ENCODE measurements at places on chromosomes 13 and 19.

DNA sequence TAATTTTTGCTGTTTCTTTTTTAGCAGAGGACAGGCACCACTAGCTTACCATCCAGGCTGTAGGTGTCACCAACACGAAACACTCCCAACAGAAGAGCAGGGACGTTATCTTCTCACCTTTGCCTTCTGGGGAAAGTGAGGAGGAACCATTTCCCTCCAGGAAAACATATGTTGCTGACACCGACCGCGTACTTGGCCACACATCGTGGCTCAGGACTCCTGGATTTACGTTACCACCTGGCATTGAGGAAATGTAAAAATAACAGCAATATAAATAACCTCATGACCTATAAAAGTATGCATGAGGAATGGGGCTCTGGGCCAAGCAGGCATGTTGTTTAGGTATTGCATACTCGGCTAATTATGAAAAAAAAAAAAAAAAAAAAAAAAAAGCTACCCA, 525.1 kb downstream of the MYO16 start:
- no peak overlapping the region for H3K4me3 ChIP-seq
- H3K27ac ChIP-seq: peak overlapping the region; percentile 96
- peak; percentile 60 for DNase-seq
- no peaks in the 10 kb centered on the region for H3K27me3 ChIP-seq

DNA sequence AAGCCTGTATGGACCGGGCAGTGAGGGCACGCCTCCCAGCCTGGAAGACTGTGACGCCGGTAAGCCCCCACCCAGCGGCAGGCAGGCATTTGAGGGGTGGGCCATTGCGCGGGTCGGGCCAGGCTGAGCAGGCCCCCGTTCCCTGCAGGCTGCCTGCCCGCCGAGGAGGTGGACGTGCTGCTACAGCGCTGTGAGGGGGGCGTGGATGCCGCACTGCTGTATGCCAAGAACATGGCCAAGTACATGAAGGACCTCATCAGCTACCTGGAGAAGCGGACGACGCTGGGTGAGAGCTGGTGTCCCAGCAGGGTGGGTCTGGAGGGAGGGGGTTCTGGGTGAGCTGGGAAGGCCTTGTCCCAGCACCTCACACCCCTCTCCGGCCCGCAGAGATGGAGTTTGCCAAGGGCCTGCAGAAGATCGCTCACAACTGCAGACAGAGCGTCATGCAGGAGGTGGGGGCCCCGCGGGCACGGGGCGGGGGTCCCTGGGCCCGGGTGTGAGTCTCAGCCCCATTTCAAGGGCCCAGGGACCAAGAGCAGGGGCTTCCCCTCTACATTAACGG, 7.1 kb downstream of the ARHGAP45 start:
- no peak overlapping the region for H3K4me3 ChIP-seq
- no peaks in the 10 kb centered on the region for H3K4me1 ChIP-seq
- no peak for DNase-seq
- no peaks in the 10 kb centered on the region for H3K36me3 ChIP-seq
- no peak overlapping the region for H3K27ac ChIP-seq
- peaks cover 26% of the 10 kb centered on the region for H3K27me3 ChIP-seq

DNA sequence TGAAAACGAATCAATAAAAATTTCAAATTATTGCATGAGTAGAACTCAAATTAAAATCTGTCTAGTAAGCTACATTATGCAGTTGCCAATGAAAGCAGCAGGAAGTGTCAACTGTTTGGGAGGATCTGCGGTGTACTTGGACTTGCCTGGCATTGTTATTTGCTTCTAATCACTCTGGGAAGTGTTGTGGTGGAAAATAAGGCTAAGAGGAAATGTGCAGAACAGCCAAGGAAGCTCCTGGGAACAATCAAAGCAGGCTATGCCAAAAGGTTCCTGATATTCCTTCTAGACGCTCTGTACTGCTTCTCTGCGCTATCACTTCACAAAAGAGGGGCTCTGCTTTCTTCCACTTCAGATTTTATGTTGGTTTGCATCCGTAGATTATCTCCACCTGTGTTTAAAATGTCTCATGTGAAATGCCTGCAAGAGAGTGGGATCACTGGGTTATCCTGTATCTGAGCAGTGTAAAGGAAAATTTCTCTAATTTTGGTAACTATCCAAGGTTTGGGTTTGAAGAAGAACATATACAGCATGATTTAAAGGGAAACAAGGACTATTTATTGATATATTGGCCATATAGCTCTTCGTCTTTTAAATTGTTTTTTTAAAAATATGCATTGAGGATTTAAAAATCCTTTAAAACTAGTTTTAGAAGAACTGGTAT, 182.7 kb upstream of the CSNK1A1L start:
- no peaks in the 10 kb centered on the region for H3K4me1 ChIP-seq
- no peaks in the 10 kb centered on the region for H3K36me3 ChIP-seq
- no peak overlapping the region for H3K4me3 ChIP-seq
- no peak for DNase-seq

DNA sequence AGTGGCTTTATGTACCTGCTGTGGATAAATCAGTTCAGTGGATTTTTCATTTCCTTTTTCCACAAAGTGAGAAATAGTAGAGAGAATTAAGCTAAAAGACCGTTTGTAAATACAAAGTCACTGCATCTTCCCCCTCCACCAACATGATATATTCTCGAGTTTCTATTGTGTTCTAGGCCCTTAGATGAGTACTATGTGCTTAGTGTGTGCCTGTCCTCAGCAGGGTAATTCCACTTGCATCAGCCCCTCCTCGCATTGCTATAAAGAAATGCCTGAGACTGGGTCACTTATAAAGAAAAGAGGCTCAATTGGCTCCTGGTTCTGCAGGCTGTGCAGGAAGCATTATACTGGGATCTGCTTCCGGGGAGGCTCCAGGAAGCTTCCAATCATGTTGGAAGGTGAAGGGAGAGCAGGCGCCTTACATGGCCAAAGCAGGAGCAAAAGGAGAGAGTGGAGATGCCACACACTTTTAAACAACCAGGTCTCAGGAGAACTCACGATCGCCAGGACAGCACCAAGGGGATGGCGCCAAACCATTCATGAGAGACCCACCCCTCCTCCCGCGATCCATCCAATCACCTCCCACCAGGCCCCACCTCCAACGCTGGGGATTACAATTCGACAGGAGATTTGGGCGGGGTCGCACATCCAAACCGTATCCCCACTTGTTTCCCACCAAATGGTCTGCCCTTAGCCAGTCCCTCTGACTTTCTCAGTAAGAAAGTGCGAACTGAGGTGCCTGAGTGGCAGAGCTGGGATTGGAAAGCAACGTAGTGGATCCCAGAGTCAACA, 102.3 kb upstream of the ABCC4 start:
- no peaks in the 10 kb centered on the region for H3K27me3 ChIP-seq
- peak; percentile 0 for DNase-seq
- peak overlapping the region; percentile 48 for H3K4me3 ChIP-seq
- no peak overlapping the region for H3K27ac ChIP-seq

DNA sequence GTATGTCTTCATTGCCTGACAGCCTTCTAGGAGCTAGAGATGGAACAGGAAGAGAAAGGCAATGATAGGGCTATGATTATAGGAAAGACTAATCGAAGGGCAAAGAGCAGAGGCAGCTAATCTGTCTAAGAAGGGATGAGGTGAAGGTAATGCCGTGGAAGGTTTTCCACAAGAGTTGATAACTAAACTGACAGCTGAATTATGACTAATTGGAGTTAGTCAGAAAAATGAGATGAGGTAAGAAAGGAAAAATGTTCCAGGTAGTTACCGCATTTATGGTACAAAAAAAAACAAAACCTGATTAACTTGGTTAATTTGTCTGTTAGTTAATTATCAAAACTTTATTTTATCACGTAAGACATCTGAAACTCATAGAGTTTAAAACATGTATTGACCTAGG, 260.3 kb downstream of the SLITRK6 start:
- no peaks in the 10 kb centered on the region for H3K36me3 ChIP-seq
- H3K27me3 ChIP-seq: no peaks in the 10 kb centered on the region
- H3K4me1 ChIP-seq: no peaks in the 10 kb centered on the region

DNA sequence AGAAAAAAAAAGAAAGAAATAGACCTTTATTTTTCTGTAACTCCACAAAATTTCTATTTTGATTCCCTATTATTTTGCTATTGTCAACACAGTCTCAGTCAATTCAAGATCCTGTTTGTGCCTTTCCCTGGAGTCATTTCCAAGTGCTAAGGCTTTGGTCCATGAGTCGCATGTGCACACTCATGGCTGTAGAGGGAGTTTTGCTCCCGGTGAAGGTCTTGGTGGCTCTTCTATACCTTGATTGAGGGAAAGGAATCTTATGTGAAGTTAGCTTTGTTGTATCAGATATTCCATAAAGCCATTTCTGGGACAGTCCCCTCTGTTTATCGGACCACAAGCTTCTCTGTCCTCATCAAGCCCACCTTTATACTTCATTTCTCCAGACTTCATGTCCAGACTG, 58.7 kb upstream of the ALOX5AP start:
- DNase-seq: no peak
- no peak overlapping the region for H3K4me3 ChIP-seq
- H3K27me3 ChIP-seq: no peaks in the 10 kb centered on the region
- no peaks in the 10 kb centered on the region for H3K4me1 ChIP-seq

- no peak overlapping the region for H3K27ac ChIP-seq
- no peak overlapping the region for H3K4me3 ChIP-seq
- DNase-seq: no peak
Measured at GRCh38 chr19:12450844-12451243, 10.0 kb upstream of the ZNF443 start.

- H3K27ac ChIP-seq: peak overlapping the region; percentile 87
- H3K36me3 ChIP-seq: no peaks in the 10 kb centered on the region
- H3K4me1 ChIP-seq: peaks cover 47% of the 10 kb centered on the region
- H3K4me3 ChIP-seq: no peak overlapping the region
Measured at GRCh38 chr19:13038306-13039210, 43.3 kb downstream of the NFIX start.

GRCh38 chr19:4413588-4413987, 11.1 kb downstream of the CHAF1A start:
- H3K4me3 ChIP-seq: no peak overlapping the region
- H3K4me1 ChIP-seq: peaks cover 8% of the 10 kb centered on the region
- H3K36me3 ChIP-seq: peaks cover 20% of the 10 kb centered on the region
- H3K27ac ChIP-seq: no peak overlapping the region
- DNase-seq: no peak

DNA sequence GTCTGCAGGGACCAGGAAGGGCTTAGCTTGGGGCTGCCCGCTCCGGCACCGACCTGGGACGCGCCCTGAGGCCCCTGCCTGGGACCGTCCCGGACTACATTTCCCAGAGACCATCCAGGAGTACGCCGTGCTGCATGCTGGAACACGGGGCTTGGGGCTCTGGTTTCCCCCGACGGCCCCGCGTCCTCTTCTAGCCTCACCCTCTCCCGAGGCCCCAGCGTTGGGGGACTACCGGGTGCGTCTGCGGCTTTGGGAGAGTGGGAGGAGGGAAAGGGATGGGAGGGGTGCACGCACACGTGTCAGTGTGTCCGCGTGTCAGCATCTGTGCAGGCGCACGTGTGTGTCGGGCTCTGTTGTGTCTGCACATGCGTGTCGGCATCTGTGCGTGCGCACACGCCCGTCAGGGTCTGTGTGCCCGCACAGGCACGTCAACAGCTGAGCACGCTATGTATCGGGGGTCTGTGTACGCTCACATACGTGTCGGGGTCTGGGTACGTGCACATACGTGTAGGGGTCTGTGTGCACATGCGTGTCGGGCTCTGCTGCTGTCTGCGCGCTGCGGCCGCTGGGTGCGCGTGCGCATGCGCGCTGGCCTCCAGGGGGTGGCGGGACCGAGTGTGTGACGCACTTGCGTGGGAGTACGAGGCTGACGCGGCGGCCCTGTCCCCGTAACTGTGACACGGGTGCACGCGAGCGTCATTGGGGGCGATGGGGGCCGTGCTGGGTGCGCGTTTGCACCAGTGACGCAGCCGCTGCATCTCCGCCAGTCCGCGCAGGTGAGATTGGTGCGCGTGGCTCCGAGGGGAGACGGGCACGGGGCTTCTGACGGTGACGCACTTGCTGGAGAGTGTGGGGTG, at the start of gene ZNF331:
Gene ZNF331, plus strand, starts transcription at position 625 of the 857 bp plus-strand sequence. CDS start 31,232 bp downstream, outside the sequence.
- no peaks in the 10 kb centered on the region for H3K4me1 ChIP-seq
- DNase-seq: peak; percentile 64
- H3K27ac ChIP-seq: peak within 1 kb of the TSS; percentile 77
- H3K27me3 ChIP-seq: no peaks in the 10 kb centered on the region

GRCh38 chr13:22082030-22082429, 411.2 kb downstream of the FGF9 start:
- H3K4me1 ChIP-seq: no peaks in the 10 kb centered on the region
- H3K27ac ChIP-seq: no peak overlapping the region
- H3K36me3 ChIP-seq: no peaks in the 10 kb centered on the region
- DNase-seq: no peak
- H3K4me3 ChIP-seq: no peak overlapping the region

DNA sequence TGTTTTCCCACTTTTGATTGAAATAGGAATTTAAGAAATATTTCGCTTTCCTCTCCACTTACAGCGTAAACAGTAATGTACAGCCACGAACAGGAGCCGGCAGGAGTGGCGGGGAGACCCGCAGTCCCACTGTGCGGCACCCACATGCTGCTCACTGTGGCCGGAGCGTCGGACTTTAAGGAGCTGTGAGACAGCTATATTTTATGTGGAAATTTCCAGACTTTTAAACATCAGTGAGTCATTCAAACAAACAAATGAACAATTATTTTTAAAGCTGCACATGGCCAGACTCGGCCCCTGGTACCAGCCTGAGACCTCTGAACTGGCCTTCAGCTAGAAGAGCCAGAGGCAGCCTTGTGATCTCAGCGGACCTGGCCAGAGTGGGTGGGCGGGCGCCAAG, 52.5 kb downstream of the CRYL1 start:
- H3K27ac ChIP-seq: no peak overlapping the region
- H3K4me3 ChIP-seq: no peak overlapping the region
- no peaks in the 10 kb centered on the region for H3K36me3 ChIP-seq

DNA sequence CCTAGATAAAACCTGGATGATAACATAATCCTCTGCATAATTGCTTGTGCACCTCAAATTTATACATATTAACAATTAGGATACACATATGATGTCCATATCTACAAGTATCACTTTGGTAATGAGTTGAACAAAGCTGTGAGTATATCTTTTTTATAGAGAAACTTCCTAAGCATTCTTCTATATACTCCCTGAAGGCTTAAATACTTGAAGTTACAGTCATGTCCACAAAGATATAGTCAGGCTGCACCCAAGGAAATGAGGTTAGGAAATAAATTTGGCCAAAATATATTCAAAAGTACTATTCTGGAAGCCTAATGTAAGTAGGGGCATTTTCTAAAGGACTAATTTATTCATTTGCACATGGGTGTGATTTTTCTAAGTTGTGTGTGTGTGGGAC, 761.5 kb downstream of the PCDH9 start:
- H3K4me3 ChIP-seq: no peak overlapping the region
- H3K36me3 ChIP-seq: no peaks in the 10 kb centered on the region
- no peaks in the 10 kb centered on the region for H3K27me3 ChIP-seq

- peaks cover 63% of the 10 kb centered on the region for H3K36me3 ChIP-seq
- no peak overlapping the region for H3K4me3 ChIP-seq
- peaks cover 5% of the 10 kb centered on the region for H3K4me1 ChIP-seq
- H3K27me3 ChIP-seq: no peaks in the 10 kb centered on the region
Measured at GRCh38 chr13:114258589-114258988, 22.8 kb upstream of the UPF3A start.

- no peak overlapping the region for H3K27ac ChIP-seq
- DNase-seq: no peak
- H3K27me3 ChIP-seq: no peaks in the 10 kb centered on the region
- no peaks in the 10 kb centered on the region for H3K4me1 ChIP-seq
- no peaks in the 10 kb centered on the region for H3K36me3 ChIP-seq
- no peak overlapping the region for H3K4me3 ChIP-seq
Measured at GRCh38 chr13:85879014-85879413, 79.8 kb upstream of the SLITRK6 start.
